ENCODE measurements at places on chromosomes 12 and 14.

GRCh38 chr12:14972816-14973215 is at the start of gene PDE6H:
TSS of gene PDE6H (plus strand) at chr12:14973042. CDS start at chr12:14978013, 4,971 bp downstream.
- no peak for DNase-seq

DNA sequence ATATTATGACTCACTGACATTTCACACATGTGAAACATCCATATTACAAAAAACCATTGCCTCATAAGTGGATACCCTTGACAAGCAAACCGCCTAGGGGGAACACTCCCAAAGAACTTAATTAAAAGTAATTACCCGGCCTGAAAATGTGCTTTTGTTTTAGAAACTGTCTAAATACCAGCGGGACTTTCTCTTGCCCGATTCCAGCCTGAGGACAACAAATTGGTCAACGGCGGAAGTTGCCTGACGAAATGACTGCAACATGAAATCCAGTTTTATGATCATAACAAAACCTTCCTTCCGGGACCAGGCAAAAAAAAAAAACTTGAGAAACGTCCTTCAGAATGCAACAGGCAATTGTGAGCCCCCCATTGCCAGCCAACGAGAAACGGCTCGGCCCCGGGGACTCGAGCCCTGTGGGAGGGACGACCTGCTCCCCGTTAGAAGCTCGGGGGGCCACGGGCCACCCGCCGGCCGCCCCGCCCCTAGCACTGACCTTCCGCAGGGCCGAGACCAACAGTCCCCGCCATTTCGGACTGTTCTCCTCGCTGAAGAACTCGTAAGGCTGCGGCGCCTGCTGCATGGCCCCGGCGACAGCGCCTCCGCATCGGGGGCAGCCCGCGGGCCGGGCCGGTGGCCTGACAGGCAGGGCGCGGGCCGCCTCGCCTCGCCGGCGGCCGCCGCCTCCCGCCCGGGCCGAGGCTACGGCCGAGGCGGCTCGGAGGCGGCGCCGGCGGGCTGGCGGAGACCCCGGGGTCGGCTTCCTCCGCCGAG is 490 bp downstream of the SOS2 start:
- DNase-seq: peak; percentile 75

DNA sequence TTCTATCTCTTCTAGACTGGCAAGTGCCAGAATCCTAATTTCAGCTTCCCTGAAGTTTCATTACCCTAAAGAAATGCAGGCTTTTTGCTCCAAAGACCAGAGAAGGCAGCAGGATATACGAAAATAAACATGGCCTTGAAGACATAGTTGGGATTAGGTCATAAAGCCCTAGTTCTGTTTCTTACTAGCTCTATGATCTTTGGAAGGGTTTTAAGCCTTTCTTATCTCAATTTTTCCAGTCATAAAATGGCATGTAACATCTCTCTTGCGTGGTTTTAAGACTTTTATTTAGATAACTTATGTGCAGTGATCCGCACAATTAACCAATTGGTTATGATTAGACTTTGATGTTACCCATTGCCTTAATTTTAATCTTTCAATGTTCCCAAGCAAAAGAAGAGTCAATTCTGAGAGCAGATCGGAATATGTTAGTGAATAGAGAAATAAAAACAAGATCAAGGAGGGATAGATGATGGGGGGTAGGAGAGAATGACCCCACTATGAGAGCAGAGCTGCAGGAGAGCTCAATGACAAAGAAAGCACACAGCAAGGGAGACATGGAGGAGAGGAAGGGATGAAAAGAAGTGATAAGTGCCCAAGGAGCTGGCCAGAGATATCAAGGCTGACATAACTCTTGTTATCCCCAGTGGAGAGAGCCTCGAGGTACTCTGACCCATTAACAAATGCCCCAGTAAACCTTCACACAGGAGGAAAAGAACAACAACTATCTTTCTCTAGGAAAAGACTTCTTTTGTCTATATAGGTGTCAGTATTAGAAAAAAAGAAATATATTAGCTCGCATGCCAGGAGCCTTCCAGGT is 53.0 kb upstream of the ANP32D start:
- DNase-seq: no peak

- no peak for DNase-seq
These were observed 263.9 kb downstream of the LRIG3 start for GRCh38 chr12:58656254-58657009.

GRCh38 chr14:42490536-42490935 is 883.9 kb downstream of the LRFN5 start:
- DNase-seq: no peak

GRCh38 chr14:36757734-36758601 is 96.3 kb downstream of the PAX9 start:
- DNase-seq: no peak

DNA sequence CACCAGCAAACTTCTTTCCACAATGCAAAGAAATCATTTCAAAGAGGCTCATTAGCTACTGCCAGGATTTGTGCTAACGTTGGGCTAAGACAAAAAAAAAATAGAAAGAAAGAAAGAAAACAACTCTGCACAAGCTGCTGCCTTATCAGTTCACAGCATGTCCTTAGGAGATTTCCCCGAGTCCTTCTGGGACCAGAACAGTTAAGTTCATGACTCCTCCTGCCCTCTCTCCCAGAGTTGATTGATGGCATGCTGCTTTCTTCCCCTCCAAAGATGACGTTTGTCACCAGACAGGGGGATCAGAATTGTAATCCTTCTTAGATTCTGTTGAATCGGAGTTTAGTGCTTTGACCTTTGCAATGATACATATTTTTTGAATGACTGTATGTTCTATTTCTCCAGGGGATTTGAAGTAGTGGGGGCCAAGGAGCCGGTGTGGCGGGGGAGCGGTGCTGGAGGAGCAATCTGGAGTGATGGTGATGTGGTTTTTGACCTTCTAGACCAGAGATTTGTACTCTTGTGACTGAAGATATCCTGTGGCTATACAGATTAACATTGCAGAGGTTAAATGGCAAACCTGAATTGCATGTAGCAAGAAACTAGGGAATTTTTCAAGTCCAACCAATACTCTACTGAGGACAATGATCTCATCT is 409.2 kb upstream of the TMPO start:
- peak; percentile 29 for DNase-seq

- DNase-seq: no peak
These were observed 69.0 kb upstream of the WSCD2 start for GRCh38 chr12:108060067-108060466.

GRCh38 chr12:118773956-118774723 is 207.2 kb upstream of the SRRM4 start:
- DNase-seq: no peak

GRCh38 chr14:73722581-73722980 is 8.4 kb upstream of the PNMA1 start:
- DNase-seq: no peak

DNA sequence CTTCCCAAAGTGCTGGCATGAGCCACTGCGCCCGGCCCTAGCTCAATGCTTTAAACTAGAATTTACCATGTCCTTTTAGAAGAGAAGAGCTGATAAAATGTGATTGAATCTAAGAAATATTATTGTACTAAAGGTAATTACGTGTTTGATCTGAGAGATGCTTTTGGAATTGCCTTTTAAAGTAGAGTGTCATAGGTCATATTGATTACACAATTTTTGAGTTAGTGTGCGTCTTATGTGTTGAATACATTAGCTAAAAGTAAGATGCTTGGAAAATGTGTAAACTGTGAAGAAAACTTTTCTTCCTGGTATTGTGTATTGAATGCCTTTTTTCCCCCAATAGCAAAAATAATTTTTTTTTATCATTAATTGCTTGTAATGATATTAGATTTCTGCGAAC is 41.7 kb downstream of the MIA2 start:
- DNase-seq: no peak

DNA sequence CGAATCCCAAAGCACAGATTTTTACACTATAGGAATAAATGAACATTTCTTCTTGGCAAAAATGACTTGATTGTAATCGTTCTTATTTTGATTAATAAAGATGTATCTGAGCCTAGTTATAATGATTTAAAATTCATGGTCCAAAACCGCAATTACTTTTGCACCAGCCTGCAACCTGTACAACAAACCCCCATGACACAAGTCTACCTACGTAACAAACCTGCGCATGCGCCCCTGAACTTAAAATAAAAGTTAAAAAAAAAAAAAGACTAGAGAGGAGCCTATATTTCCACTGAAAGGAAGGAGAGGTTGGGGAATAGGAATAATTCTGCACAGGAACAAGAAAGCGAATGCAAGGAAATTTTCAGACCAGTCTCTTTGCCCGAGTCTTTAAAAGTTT is 145.2 kb downstream of the SCARB1 start:
- no peak for DNase-seq

DNA sequence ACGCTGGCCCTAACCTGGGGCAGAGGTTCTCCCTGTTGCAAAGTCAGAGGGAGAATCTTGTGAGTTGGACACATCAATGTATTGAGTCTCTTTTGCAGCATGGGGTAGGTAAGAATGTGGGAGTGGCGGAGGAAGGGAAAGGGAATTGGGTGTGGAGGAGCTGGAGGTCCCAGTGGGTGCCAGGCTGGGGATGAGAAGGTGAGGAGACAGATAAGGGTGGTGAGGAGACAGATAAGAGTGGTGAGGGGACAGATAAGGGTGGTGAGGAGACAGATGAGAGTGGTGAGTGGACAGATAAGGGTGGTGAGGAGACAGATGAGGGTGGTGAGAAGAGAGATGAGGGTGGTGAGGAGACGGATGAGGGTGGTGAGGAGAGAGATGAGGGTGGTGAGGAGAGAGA is 72.9 kb upstream of the SFSWAP start:
- DNase-seq: no peak

DNA sequence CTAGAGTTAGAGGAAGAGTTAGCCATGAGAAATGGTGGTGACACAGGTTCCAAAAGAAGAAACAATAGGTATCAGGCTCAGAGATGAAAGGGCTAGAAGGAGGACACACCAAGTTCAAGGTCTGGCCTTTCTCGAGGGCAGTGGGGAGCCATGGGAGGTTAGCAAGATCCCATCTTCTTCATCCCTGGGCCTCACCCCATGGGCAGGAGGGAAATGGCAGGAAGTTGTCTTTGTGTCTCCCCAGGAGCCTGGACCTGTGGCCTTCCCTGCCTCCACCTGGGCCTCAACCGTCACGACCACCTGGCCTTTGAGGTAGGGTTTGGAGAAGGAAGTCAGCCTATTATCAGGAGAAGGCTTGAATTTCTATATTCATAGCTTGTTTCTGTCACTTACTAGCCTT is 5.8 kb upstream of the AQP2 start:
- no peak for DNase-seq

DNA sequence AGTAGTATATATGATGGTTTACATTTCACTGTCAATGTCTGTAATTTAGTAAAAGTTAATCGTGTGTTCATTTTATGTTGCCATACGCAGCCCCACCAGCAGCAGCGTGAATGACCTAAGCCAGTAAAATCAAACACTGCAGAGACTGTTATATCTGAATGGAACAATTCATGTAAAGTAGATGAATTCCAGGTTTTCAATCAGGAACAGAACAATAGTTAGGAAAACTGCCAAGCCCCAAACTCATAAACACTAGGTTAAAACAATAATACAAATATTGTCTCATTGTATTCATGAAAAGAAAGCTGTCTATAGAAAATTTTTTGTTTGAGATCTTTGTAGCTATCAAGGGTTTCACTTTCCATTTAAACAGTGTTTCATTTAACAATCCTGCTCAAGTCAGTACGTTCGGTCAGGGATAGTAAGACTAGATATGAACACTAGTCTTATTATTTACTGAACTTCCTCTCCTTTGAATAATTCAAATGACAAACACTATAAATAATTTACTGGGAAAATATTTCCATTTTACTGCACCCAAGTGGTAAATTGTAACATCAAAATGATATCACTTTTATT is 256.8 kb upstream of the FLRT2 start:
- DNase-seq: peak; percentile 83

DNA sequence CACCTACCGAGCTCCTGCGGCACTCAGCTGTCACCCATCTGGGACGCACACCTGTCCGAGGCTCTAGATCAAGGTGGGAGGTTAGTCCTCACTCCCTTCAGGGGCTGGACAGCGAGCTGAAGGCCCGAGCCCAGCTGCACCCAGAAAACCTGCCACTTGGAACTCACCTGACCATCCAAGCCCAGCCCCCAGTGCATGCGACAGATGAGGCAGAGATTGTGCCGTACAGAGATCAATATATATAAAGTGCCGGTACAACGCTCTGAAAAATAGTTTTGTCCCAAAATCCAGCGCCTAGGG is 3.0 kb downstream of the ANKRD9 start:
- no peak for DNase-seq

DNA sequence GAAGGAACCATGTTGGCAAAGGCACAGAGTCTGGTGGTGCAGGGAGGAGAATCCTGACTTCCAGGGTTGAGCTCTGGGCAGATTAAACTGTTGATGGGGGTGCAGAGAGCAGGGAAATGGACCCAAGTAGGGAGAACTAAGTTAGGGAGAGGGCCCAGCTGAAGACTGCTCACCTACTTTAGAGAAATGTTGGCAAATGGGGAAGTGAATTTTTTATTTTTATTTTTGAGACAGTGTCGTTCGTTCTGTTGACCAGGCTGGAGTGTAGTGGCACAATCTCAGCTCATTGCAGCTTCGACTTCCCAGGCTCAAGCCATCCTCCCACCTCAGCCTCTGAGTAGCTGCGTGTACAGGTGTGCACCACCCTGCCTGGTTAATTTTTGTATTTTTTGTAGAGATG is 32.1 kb upstream of the TUBA1A start:
- no peak for DNase-seq

- no peak for DNase-seq
These were observed 284.6 kb upstream of the NPAS3 start for GRCh38 chr14:32654106-32654505.

- DNase-seq: no peak
These were observed at the start of gene BCL2L14 for GRCh38 chr12:12070674-12071656. TSS of gene BCL2L14 (plus strand) at chr12:12070939. CDS start at chr12:12079306, 8,367 bp downstream.

GRCh38 chr12:107610021-107610859 is 75.4 kb upstream of the PWP1 start:
- DNase-seq: peak; percentile 29

GRCh38 chr12:61536525-61536924 is 723.7 kb upstream of the USP15 start:
- no peak for DNase-seq

GRCh38 chr12:89140602-89141238 is 211.6 kb downstream of the DUSP6 start:
- DNase-seq: no peak

- no peak for DNase-seq
These were observed 78.7 kb downstream of the KIF21A start for GRCh38 chr12:39364196-39364595.

- no peak for DNase-seq
These were observed 251.1 kb upstream of the BTG1 start for GRCh38 chr12:92396647-92397252.

GRCh38 chr12:130971925-130972585 is 18.3 kb downstream of the ADGRD1 start:
- no peak for DNase-seq

DNA sequence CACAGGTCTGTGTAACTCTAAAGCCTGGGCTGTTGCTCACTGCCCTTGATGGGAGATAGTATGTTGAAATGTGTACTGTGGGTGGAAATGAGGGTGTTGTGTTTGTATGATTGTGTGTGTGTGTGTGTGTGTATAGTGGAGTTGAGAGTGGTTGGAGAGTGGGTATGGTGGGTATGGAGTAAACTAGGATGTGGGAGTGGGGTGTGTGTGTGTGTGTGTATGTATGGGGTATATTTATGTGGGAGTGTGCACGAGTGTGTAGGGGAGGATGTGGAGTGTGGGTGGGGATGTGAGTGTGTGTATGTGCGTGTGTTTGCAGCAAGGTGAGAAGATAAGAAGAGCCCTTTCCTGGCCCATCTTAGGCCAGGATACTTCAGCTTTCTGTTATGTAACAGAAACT is 22.3 kb downstream of the RPH3A start:
- DNase-seq: no peak

- no peak for DNase-seq
These were observed 105.0 kb downstream of the SNAPC1 start for GRCh38 chr14:61866932-61867920.

- no peak for DNase-seq
These were observed 58.5 kb downstream of the PLXNC1 start for GRCh38 chr12:94206886-94207285.
